Tibial nerve (tissue), 4 donors: ENCODE measurements at places on chromosomes 5 and 9. TPM values are rescaled to one million over a fixed set of nuclear protein-coding genes. Genes with fewer than 3 reads are reported as not detected.

GRCh38 chr5:176676361-176676824, 29.1 kb downstream of the TSPAN17 start:
- no peak for DNase-seq

GRCh38 chr5:176183321-176184074, 54.7 kb upstream of the SIMC1 start:
- no peak for DNase-seq

DNA sequence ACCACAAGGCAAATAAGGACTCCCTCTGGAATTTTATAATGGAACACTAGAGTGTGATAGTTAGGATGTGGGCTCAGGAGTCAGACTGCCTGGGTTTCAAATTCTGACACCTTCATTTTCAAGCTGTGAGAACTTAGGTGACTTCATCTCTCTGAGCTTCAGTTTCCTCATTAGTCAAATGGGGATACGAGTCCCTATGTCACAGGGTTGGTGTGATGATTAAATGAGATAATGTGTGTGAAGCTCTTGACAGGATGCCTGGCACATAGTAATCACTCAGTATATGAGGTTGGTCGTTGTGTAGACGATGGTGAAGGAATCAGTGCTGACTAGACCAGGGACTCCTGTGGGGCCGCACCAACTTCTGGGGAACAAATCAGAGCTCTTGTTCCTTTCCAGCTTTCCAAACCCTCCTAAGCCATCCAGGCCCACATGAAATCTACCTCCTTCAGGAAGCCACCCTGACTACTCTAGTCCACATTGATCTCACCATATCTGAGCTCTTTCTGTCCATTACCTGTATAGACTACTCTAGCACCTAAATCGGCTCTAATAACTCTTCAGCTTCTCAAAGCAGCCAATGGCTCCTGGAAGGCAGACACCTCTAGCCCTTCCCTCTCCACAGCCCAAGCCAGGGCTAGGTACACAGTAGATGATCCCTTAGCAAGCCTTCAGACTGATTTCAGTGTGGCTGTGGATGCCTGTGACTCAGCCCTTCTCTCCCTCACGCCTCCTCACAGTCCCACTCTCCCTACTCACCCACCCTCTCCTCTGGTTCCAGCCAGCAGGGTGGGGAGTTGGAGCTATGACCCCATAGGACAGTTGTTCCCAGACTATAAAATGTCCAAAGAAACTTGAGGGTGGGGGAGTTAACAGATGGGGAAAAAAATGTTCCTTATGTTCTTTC, 2.5 kb upstream of the TCF7 start:
- no peak for DNase-seq

DNA sequence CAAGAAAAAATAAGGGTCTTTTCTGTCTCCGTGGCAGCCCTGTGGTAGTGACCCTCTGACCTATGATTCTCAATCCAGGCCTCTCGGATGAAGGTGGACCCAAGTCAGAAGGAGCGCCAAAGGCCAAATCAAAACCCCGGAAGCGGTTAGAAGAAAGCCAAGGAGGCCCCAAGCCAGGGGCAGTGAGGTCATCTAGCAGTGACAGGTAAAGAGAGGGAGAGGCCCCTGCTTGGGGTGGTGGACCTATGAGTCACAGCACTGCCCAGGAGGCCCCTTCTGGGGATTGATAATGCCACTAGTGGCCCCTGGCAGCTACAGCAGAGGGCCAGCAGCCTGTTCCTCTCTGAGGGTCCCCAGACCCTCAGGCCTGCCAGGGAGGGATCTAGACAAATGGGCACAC, 6.4 kb upstream of the SLC2A8 start:
- DNase-seq = no peak

DNA sequence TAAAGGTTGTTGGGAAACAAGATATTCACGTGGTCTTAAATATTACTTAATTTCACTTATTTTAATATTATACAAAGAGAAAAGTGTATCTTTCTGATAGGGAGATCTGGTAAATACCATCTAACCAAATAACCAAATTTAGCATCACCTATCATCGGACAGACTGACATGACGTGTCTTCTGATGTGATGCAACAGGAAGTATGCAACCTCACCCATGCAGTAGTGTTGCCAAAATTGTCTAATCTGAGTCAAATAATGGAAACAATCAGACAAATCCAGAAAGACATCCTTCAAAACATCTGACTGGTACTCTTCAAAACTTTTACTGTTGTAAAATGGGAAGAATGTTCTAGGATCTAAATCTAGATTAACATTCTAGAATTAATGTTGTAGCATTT, 148.0 kb downstream of the FGF1 start:
- DNase-seq = no peak

DNA sequence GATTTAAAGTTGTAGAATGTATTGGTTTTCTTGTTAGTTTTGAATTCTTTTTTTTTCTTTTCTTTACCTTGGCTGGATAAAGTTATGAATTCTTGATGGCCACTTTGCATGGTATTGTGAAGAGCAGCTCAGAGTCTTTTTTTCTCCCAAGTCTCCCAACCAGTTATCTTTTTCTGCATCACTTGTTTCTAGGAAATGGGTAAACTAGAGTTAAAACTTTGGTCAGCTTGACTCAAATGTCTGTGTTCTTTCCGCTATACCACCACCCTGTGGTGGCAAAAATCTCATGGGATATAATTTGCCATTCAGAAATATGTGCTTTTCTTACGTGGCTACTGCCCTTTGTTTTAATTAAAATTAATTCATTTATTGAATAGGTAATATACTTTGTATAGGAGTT, 113.2 kb downstream of the UNC13B start:
- DNase-seq = no peak

DNA sequence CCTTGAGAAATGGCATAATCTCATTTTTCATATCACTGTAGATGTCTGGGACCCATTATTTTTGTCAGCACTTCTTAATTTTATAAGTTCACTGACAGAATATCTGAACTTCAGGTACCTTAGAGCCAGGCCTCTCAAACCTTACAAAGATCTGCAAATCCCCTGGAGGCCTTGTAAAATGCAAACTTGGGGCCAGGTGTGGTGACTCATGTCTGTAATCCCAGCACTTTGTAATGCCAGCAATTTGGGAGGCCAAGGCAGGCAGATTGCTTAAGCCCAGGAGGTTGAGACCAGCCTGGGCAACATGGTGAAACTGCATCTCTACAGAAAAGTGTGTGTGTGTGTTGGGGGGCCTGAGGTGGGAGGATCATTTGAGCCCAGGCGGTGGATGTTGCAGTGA, 30.8 kb downstream of the RASGRF2 start:
- DNase-seq = no peak

Gene LCN9
- total RNA-seq = not detected

Gene NUTM2F
- total RNA-seq = not detected

DNA sequence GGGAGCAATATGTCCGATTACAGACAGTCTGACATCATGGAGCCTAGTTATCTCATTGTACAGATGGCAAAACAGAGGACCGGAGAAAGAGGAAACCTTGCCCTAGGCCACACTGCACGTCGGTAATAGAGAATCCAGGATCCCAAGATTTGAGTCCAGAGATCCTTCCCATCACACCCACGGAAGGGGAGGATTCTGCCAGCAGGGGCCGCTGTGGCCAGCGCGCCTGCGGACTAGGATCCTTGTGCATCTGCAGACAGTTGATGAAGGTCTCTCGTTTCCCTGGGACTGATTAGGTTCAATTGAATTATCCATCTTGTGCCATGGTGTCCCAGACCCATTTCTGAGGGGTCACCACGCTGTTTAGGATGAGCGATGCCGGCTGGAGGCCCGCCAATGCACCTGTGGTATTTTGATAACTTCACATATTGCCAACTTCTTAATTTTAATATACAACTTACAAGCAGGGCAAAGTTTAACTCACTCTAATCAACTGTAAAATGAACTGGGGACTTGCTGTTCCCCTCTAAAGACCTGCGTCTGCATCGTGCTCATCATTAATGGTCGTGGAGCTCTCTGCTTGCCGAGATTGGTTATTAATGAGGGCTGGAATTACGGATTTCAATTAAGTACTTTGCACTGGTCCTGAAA, 592.7 kb upstream of the BRINP1 start:
- no peak for DNase-seq

DNA sequence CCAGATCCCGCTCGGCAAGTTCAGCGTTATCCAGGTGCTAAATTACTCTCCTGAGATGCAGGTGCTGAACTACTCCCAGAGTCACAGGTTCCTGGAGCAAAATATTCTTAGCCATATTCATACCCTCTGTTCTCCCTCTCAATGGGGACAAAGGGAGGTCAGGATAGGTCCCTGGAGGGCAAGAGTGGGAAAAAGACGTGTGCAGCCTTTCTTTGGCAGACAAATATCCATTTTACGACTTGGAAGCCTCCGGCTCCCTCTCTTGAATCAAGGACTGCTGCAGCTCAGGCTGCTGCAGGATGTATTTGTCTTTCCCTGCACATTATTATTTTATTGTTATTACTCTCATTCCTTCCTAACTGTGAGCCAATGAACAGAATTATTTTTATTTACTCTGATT, 590.2 kb downstream of the NR2F1-AS1 start:
- DNase-seq = no peak

DNA sequence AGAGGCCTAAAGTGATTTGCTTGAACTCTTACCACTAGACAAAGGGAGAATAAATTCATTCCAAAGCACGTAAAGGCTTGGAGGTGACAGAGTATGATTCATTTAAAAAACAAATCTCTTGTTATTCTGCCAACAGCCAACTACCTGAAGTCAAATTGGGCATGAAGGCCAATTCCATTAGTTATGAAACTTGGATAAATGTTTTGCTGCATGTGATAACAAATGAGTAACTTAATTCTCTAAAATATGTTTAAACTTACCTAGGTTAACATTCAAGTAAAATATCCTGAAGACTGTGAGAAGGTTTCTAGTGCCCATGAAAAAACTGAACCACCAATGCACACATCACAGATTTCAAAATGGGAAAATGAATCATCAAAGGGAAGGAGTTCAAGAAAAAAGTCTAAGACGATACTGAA, 120.1 kb upstream of the TSLP start:
- DNase-seq = no peak

DNA sequence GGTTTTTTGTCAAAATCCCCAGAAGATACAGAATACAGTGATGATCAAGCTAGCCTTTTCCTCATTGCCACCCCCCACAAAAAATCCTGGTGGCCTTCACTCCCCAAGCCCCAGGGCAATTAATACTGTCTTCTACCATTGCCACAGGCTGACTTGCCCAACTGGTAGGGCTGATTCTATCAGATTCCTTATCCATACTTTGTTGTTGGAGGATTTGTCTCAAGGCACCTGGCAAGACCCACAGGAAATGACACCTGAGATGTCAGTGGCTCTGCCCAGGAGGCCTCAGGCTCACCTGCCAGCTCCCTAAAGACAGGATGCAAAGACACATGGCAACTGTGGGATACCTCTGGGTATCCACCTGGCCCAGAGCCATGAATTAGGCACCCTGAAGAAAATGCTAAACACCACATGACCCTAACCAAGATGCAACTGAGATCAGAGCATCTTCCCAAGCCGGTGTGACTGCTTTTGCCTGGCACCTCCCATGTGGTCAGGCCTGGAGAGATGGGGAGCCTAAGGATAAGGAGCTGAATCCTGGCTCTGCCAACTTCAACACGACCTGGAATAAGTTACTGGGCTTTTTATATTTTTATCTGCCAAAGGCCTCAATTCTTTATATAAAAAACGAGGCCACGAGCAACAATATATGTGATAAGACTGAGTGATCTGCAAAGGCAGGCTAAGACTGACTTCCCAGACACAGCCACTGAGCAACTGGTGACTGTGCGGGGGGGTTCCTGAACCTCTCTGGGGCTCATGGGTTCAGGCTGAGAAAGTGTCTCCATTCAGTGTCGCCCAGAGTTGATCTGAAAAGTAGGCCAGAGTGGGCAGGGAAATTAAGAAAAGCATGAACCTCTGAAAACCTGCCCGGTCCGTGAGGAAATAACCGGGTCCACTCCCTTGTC, 944 bp downstream of the ATOX1 start:
- no peak for DNase-seq

DNA sequence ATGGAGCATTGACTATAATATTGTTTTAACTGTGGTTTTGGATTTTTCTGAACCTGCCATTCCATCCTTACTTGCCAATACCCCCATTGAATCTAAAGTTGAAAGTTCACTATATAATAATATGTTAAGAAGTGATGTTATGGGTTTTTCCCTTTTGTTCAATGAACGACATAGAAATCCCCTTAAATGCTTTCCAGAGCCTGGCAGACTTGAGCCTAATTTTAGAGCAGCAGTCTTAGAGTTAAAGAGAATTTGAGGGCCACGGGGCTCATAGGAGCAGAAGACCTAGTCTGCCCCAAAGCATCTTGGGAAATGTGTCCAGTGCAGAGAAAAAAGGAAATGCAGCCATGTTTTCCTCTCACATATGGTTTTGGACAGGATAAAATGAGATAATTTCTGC, 146.1 kb upstream of the SLC44A1 start:
- no peak for DNase-seq

Gene OTP
- total RNA-seq = not detected

DNA sequence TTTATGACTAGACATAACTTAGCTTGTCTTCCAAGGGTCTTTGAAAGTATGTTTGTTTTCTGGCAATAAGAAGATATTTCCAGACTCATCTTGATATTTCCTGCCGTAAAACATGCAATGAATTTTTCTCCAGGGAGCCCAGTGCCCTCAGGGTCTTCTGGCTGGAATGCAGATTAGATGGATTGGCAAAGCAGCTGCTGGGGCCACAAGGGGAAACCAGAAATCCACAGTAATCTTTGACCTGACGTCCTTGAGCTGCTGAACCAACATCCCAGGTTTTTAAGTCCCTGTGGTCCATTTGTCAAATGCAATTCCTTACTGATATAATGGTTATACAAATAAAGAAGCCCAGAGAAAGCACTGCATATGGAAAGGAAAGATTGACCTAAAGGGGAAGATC, 93.0 kb downstream of the THBS4 start:
- no peak for DNase-seq

DNA sequence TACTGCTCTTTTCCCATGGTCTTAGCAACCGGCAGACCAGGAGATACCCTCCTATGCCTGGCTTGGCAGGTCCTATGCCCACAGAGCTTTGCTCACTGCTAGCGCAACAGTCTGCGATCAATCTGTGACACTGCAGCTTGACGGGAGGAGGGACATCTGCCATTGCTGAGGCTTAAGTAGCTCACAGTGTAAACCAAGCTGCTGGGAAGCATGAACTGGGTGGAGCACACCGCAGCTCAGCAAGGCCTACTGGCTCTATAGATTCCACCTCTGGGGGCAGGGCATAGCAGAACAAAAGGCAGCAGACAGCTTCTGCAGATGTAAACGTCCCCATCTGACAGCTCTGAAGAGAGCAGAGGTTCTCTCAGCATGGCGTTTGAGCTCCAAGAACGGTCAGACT, 40.4 kb downstream of the MCTP1 start:
- DNase-seq = no peak

- no peak for DNase-seq
Observed at GRCh38 chr5:120535900-120536299, 71.8 kb downstream of the PRR16 start.

GRCh38 chr9:38404314-38404713, 11.8 kb downstream of the ALDH1B1 start:
- no peak for DNase-seq

Gene KCNIP1
- total RNA-seq = 7.3 TPM

GRCh38 chr9:98584059-98584458, 124.7 kb downstream of the GABBR2 start:
- DNase-seq = no peak
